ENCODE measurements at places on chromosomes 7 and 10. TPM values are rescaled to one million over a fixed set of nuclear protein-coding genes. Genes with fewer than 3 reads are reported as not detected.

Gene SLC26A5
- total RNA-seq = not detected

Gene PTN
- total RNA-seq = not detected

Gene ITPRID1
- total RNA-seq = not detected

Gene OR2A1
- not detected for total RNA-seq

Gene PRPS1L1
- total RNA-seq = not detected

Gene PIP
- total RNA-seq = not detected

Data from hair follicular keratinocyte (primary cell).